ENCODE measurements at places on chromosomes 2 and 18. TPM values are rescaled to one million over a fixed set of nuclear protein-coding genes. Genes with fewer than 3 reads are reported as not detected.

DNA sequence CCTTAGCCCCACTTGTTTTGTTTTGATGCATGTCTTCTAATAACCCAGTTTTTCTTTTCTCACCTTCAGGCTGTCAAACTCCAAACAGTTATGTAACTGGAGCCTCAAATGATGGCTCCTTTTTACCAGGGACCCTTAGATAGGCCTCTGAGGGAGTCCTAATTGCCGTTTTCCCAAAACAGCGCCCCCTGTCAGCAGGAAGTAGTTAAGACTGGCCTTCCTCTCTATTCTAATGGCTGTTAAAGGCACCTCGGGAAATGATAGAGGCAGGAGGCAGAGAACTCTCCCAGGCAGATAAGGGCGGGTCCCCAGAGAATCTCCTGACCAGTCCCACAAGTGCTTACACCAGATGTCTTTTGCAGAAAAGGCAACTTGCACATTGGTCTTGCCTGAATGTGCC, 123.2 kb downstream of the KCNS3 start:
- DNase-seq = no peak

The ALPI gene
- polyA plus RNA-seq = 0.10 TPM

The CRACDL gene
- polyA plus RNA-seq = 3.1 TPM

The DAW1 gene
- 0.65 TPM for polyA plus RNA-seq

- no peak for DNase-seq
These were observed 1149.5 kb downstream of the DSC3 start for GRCh38 chr18:29892960-29893558.

- no peak for DNase-seq
These were observed 548.3 kb upstream of the VWC2L start for GRCh38 chr2:213862407-213863076.

- no peak for DNase-seq
These were observed 19.6 kb upstream of the RPIA start for GRCh38 chr2:88671786-88672427.

GRCh38 chr18:76399613-76400391, 95.2 kb downstream of the ZNF516 start:
- DNase-seq = no peak

The SLC4A3 gene
- polyA plus RNA-seq = 10.6 TPM

GRCh38 chr2:173086518-173087213, 11.0 kb downstream of the MAP3K20 start:
- no peak for DNase-seq

Measured in right renal pelvis (tissue), 4 donors.